ENCODE measurements at places on chromosomes 1 and 21.

GRCh38 chr1:8364528-8365442, 46.9 kb downstream of the SLC45A1 start:
- no peak for DNase-seq

GRCh38 chr1:55774446-55774845, 559.3 kb upstream of the USP24 start:
- no peak for DNase-seq

- no peak for DNase-seq
These were observed 93.2 kb downstream of the CCDC185 start for GRCh38 chr1:223486366-223486765.

- DNase-seq: no peak
These were observed 18.7 kb downstream of the BECN2 start for GRCh38 chr1:241976229-241976628.

GRCh38 chr1:33433509-33434362, 2.8 kb upstream of the PHC2 start:
- DNase-seq: no peak

DNA sequence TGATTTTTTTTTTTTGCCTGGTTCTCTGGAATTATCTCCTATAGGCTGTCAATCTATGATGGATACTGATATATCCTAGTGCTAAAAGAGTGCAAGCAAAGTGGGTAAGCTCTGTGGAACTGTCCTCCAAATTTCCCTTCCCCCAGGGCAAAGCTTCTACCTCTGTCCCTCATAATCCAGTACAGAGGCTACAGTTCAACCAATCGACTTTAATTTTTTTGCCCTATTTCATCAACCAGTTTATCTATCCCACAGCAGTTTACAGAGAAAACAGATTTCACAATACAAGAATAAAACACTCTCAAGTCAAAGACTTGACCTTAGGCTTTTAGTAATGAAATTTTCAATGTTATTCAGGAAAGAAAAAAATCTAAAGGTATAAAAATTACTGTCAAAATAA, 13.9 kb downstream of the PUM1 start:
- no peak for DNase-seq

GRCh38 chr1:201145816-201146215, 8.5 kb downstream of the TMEM9 start:
- DNase-seq: no peak

GRCh38 chr1:16258591-16259135, 21.7 kb upstream of the CPLANE2 start:
- no peak for DNase-seq

DNA sequence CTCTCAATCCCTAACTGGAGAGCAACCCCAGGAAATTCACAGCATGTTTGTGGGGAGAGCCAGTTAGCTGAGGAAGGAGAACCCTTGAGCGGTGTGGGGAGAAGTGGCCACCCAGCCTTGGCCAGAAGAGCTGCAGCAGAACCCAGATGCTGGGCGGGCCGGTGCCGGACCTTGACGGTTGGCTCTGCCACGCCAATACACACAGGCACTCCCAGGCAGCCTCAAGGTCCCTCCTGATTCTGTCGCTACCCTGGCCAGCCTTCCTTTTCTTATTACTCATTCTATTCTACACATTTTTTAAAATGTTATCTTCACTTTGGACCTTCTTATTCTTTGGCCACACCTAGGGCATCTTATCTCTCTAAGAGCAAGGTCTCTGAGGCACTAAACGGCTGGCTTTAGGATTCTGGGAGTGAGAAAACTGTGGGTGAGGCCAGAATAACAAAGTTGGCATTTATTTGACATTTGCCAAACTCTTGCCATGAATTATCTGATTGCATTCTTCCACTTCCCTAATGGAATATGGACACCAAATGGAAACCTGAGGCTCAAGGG, 50.4 kb upstream of the GPR37L1 start:
- DNase-seq: no peak

DNA sequence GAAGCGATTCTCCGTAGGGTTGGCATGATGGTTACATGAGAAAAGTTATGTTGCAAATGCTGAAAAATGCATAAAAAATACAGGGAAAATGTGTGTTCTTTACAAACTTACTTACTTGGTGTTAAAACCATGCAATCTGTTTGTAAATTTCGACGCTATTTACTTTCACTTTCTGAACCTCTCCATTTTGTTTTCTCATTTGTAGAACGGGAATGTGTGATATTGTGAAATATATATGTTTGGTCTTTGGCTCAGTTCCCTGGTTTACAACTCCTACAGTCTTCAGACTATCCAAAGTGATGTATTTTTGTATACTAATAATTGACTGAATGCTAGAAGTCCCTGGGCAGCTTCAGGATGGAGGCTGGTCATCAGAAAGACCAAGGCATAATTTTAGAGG, 982.3 kb downstream of the ADGRL2 start:
- no peak for DNase-seq

DNA sequence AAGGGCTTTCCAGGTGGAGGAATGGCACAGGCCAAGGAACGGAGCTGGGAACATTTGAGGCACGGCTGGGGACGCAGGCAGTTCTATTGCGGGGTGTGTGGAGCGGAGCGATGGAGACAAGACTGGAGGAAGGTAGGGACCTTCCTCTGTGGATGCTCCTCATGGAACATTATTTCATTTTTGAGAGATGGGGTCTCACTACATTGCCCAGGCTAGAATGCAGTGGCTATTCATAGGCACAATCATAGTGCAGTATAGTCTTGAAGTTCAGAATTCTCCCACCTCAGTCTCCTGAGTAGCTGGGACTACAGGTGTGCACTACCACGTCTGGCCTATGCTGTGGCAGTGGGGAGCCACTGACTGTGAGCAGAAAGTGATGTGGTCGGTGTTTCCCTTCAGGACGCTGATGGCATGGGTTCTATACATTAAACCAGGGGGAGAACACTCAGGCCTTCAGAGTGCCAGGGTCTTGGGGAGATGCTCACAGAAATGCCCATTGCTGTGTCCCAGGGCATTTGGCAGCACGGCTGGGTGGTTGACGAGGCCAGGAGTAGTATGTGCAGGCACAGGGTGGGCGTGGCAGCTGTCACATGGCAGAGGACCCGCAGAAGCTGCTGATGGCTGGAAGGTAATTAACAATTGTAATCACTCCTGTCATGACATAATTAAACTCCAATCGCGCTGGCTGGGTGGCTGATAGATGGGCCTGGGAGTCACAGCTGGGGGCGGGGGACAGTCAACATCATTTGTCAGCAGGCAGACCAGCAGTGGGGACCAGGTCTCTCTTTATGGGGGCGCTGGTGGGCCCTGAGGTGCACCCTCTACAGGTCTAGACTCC, 40.8 kb upstream of the ACOT11 start:
- no peak for DNase-seq

All from NCI-H446 (cell line).